Stimulated activated CD4-positive, alpha-beta T cell treated with anti-CD3 and anti-CD28 coated beads, Interleukin-4, amount 100 ng/mL, for 24 hours (primary cell): ENCODE measurements at places on chromosomes 12 and 14.
A peak's percentile ranks its signal among the peaks of the same experiment; 100 is the strongest.

DNA sequence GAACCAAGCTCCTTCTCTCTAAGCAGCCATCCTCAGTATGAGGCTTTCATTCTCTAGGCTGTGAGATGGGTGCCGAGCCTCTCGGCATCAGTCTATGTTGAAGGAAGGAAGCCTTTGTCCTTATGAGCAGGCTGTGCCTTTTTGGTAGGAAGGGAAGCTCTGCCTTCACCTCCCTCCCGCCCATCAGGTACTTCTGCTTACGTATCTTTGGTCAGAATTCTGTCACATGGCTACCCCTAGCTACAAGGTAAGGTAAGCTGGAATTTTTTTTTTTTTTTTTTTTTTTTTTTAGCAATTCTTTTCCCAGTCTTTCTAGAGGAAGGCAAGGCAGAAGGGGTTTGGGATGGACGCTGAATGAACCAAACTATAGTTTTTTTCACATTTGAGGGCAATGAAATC is 16.9 kb downstream of the BATF start:
- DNase-seq: no peak

DNA sequence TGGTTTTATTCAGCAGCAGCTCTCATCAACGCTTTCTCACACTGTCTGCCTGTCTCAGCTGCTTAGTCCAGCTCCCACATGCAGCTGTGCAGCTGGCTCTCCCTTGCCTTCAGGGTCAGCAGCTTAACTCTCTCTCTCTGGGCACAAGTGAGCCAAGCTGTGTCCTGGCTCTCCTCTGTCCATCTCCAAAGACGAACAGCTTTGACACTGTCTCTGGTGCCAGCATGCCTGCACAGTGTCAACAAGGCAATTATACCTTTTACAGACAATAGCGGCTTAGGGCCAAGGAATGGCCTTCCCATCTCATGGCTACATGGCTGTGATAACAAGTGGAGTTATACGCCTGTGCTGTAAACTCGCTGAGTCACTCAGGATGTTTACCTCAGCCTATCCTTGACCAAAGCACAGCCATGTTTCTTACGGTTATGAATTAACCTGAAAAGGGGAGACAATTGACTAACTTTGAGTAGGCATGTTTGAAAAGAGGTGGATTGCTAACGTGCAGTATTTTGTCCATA is 38.4 kb upstream of the MANSC4 start:
- no peak for DNase-seq

GRCh38 chr14:95504135-95505029 is 12.1 kb downstream of the SYNE3 start:
- DNase-seq: peak; percentile 38

- no peak for DNase-seq
These were observed 97.8 kb downstream of the SEC23A start for GRCh38 chr14:39005044-39005880.
